ENCODE measurements at places on chromosomes 12 and 14. TPM values are rescaled to one million over a fixed set of nuclear protein-coding genes. Genes with fewer than 3 reads are reported as not detected.

The VASH1 gene
- total RNA-seq, result 4.5 TPM

The STRAP gene
- 60.1 TPM for total RNA-seq

The CTSG gene
- total RNA-seq, result not detected

The PIK3C2G gene
- total RNA-seq, result not detected

The LRTM2 gene
- not detected for total RNA-seq

The TMEM121 gene
- total RNA-seq, result 8.0 TPM

The GNG2 gene
- total RNA-seq, result 19.0 TPM

The LRRC10 gene
- not detected for total RNA-seq

The KRT83 gene
- total RNA-seq, result not detected

The PPP1R36 gene
- total RNA-seq, result 1.3 TPM

The LRCOL1 gene
- 0.17 TPM for total RNA-seq

The AQP2 gene
- not detected for total RNA-seq

The SLCO1A2 gene
- total RNA-seq, result not detected

The CPNE6 gene
- not detected for total RNA-seq

The GARIN6 gene
- not detected for total RNA-seq

The KRT73 gene
- total RNA-seq, result not detected

The ACRBP gene
- total RNA-seq, result 0.33 TPM

The EXOC3L4 gene
- 0.26 TPM for total RNA-seq

The SLC8A3 gene
- under 0.01 TPM for total RNA-seq

The SLC25A47 gene
- total RNA-seq, result under 0.01 TPM

The RIN3 gene
- 5.4 TPM for total RNA-seq

The SIX4 gene
- total RNA-seq, result 18.3 TPM

The SRSF9 gene
- 188 TPM for total RNA-seq

The COPS7A gene
- 67.0 TPM for total RNA-seq

The TRIM9 gene
- 0.50 TPM for total RNA-seq

The DLST gene
- 95.3 TPM for total RNA-seq

The PMCH gene
- not detected for total RNA-seq

The ACSM4 gene
- not detected for total RNA-seq

The ZC2HC1C gene
- 1.5 TPM for total RNA-seq

The HEBP1 gene
- total RNA-seq, result 33.7 TPM

The CLEC2D gene
- 5.1 TPM for total RNA-seq

The CIROP gene
- 1.0 TPM for total RNA-seq

The KRT82 gene
- total RNA-seq, result not detected

The FGF23 gene
- not detected for total RNA-seq

The KRT71 gene
- not detected for total RNA-seq

The RAD51B gene
- total RNA-seq, result 13.1 TPM

The ARPC3 gene
- 136 TPM for total RNA-seq

The WNT1 gene
- total RNA-seq, result not detected

The ADAM21 gene
- total RNA-seq, result 0.66 TPM

The RNASE3 gene
- total RNA-seq, result not detected

The RPGRIP1 gene
- total RNA-seq, result under 0.01 TPM

The ADSS1 gene
- total RNA-seq, result 2.3 TPM

The ABCD2 gene
- total RNA-seq, result 0.33 TPM

The SNAPC1 gene
- total RNA-seq, result 19.8 TPM

The OTX2 gene
- not detected for total RNA-seq

The SENP1 gene
- total RNA-seq, result 12.8 TPM

The APOF gene
- not detected for total RNA-seq

The ARL6IP4 gene
- total RNA-seq, result 157 TPM

The CALCOCO1 gene
- 116 TPM for total RNA-seq

All from fibroblast of lung (primary cell).